Left ventricle myocardium inferior (tissue), 1 donor: ENCODE measurements at places on chromosomes 2 and 18.

DNA sequence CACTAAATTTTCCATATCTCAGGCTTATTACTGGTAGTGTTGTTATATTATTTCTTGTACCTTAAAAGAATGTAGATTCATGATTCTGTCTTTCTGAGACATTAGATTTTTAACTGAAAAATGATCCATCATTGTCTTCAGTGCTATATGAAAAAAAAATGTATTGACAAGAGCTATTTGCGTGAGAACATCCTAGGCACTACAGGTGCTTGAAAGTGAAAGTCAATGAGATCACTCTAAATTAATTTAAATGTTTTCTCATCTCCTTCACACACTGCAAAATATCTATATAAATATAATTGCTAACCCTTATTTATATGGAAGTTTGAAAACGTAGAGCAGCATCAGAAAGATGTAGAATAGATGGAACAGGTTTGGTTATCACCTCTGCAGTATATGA lies 684.6 kb downstream of the TRIB2 start:
- DNase-seq, result no peak

DNA sequence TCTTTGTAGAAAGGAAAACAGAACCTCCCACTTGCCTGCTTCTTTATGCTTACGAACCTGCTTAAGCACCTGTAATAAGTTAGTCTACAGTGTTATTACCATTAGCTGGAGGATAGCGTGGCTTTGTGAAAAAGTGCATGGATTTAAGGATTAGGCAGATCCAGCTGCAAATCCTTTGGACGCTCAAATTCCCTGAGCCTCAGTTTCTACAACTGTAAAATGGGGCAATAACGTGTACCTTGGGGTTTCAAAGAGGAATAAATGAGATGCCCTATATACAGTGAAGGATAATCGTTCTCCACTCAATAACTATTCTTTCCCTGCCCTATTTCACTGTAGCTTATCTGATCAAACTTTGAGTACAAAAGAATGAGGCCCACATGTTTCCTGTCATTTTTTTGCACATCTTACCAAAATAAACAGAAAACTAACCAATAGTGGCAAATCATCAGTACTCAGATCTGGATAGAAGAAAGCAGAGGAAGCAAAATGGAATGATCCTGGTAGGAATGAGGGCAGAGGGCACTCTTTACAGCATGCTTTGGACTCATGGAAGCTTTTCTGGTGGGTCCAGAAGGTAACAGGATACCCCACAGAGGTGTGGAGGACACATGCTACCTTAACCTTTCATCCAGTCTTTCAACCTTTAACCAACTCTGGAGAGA lies 14.8 kb downstream of the MOGAT1 start:
- DNase-seq, result no peak

DNA sequence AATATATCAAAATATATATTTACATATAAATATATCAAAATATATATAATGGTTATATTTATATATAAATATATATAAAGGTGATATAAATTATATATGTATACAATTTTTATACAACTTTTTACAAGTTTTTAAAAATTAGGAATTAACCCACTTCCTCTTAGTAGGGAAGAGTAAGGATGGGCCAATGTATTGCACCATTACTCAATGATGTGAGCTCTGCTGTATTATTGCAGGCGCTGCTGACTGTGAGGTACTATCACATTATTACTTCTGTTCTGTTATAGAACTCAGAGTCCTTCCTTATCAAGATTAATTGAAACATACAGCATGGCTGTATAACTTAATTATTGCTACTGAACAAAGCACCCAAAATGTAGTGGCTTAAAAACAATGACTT lies 46.0 kb downstream of the CCDC195 start:
- no peak for DNase-seq

GRCh38 chr2:54610700-54611099 lies 112.8 kb upstream of the EML6 start:
- no peak for DNase-seq

- no peak for DNase-seq
Observed at GRCh38 chr2:83967854-83968253, 491.2 kb downstream of the SUCLG1 start.

- DNase-seq, result no peak
Observed at GRCh38 chr2:201024518-201024917, 47.0 kb downstream of the HYCC2 start.

- no peak for DNase-seq
Observed at GRCh38 chr18:23281626-23282436, 146.5 kb downstream of the CABLES1 start.

- no peak for DNase-seq
Observed at GRCh38 chr2:134573724-134574123, 145.1 kb downstream of the TMEM163 start.

- DNase-seq, result no peak
Observed at GRCh38 chr2:30947686-30948085, 140.4 kb upstream of the CAPN13 start.

DNA sequence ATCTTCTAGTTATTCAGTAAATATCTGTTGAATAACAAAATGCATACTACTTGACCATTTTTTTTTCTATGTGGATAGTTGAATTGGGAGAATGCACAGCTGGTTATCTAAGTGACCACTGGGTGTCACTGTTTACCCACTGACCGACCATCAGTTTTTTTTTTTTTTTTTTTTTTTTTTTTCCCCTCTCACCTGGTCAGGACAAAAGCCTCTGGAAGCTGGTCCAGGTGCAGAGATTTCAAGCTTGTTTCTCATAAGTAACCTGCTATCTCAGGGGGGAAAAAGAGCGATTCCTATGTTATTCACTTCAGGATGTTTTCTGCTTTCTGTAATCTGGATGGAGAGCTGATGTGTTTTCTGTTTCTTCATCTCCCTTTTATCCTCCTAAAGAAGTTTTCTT lies 256.0 kb downstream of the DCDC2C start:
- no peak for DNase-seq
